Activated naive CD8-positive, alpha-beta T cell treated with anti-CD3 and anti-CD28 coated beads, Interleukin-2, amount 10 ng/mL, durations not matched to agents 7 days and 5 days (primary cell): ENCODE measurements at places on chromosomes 5 and 9.
A peak's percentile ranks its signal among the peaks of the same experiment; 100 is the strongest.

- no peak for DNase-seq
Measured at GRCh38 chr5:127838661-127839060, 135.5 kb downstream of the CCDC192 start.

DNA sequence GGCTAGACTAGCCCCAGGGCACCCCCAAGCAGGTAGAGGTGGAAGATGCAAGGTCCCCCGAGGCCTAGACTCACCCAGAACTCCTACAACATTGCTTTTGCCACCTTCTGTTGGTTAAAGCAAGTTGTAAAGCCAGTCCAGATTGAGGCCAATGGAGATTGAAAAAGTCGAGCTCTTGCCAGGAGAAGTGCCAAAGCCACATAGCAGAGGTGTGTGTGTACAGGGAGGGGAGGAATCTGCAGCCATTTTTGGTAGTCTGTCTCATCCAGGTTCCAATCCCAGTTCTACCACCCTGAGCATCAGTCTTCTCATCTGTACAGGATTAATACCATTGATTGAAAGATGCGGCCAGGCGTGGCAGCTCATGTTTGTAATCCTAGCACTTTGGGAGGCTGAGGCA lies 12.3 kb upstream of the URM1 start:
- DNase-seq, result no peak

DNA sequence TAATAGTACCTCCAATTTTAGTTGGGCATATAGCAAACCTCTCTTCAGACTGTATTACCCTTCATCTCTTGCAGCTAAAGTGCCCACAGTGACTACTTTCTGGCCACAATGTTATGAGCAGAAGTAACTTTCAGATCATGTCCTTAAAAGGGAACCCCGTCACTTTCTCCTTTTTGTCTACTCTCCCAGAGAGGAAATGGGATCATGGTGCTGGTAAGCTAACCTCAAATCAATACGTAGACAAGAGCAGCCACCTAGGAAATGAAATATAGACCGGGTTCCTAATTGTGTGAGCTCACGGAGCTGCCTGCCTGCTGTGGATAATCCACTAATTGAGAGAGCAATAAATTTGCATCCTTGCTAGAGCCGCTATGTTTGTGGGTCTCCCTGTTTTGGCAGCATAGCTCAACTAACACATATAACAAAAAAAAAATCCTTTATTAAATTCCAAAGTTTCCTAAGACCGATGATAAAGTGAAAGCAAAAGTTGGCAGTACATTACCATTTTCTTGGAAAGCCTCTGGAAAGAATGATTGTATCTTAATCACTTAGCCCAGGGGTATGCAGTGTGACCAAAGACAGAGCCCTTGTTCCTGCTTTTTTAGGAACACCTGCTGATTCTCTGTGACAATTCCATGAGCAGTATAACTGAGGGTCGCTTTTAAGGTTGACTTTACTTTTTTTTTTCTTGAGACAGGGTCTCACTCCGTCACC lies 5.6 kb upstream of the IL7R start:
- DNase-seq, result no peak

- no peak for DNase-seq
Measured at GRCh38 chr9:70609542-70610286, 195.3 kb upstream of the KLF9 start.

GRCh38 chr5:113693701-113694100 lies 180.2 kb downstream of the YTHDC2 start:
- DNase-seq, result no peak

- no peak for DNase-seq
Measured at GRCh38 chr9:69945671-69946141, 97.9 kb upstream of the MAMDC2 start.

- no peak for DNase-seq
Measured at GRCh38 chr5:149517461-149518122, 33.6 kb downstream of the CSNK1A1 start.

DNA sequence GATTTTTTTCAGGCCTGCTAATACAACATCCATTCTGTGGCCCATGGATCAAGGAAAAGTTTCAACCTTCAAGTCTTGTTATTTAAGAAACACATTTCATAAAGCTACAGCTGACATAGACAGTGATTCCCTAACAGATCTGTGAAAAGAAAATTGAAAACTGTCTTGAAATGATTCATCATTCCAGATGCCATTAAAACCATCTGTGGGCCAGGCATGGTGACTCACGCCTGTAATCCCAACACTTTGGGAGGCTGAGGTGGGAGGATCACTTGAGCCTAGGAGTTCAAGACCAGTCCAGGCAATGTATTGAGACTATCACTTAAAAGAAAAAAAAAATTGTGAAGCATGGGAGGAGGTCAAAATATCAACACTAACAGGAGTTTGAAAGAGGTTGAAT lies 6.0 kb downstream of the RAPGEF6 start:
- DNase-seq, result no peak

- DNase-seq, result no peak
Measured at GRCh38 chr9:14351221-14351836, 37.4 kb upstream of the NFIB start.

DNA sequence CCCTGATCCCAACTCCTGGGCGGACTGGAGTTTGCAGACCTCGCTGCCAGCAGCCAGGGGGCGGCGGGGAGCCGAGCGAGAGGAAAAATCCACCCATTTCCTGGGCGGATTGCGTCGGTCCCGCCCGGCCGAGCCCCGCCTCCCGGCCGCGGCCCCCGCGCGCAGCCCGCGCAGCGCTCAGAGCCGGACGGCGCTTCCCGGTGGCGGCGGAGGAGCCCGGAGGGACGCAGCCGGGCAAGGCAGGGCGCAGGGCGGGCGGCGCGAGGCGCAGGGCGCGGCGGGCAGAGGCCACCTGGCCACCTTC lies at the start of gene OLFM1:
OLFM1 (plus strand) TSS at position 180 of the 304 bp plus-strand sequence. CDS start 322 bp downstream, outside the sequence.
- DNase-seq, result peak; percentile 49

- no peak for DNase-seq
Measured at GRCh38 chr5:67000794-67001475, 195.7 kb downstream of the CD180 start.

GRCh38 chr9:90946982-90947381 lies 145.4 kb downstream of the SYK start:
- DNase-seq, result no peak

DNA sequence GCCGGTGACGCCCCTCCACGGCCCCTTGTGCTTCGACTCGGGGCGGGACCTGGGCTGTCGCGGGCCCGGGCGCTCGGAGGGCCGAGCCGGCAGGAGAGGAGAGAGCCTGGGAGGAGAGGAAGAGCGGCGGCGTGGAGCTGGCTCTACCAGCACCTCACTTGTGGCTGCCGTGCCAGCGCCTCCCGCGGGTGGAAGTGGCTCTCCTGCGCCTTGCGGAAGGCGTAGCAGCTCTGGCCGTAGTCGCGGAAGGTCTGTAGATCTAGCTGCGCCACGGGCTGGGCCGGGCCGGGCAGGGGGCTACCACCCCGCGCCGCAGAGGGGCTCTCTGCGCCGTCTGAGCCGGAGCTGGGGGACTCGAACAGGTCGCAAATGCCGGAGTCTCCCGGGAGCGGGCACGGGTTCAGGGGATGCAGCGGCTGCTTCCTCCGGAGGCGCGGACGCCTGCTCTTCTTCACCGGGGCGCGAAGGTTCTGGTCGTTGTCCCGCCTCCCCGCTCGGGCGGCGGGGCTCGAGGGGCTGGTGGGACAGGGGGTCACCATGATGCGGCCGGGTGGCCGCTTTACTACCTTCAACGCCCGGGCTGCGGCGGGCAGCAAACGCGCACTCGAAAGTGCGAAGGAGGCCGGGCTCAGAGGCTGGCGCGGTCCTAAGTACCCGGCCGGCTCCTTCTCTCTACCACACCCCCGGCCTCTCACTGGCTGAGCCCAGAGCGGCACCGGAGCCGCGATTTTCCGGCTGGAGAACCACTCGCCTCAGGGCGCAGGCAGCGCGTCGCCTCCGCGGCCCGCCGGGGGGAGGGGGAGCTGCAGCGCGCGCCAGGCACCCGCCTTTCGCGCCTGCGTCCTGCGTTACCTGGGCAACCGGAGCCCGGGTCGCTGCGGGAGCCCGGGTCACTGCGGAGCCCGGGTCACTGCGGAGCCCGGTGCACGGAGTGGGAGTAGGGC lies at the start of gene CCNO:
CCNO (minus strand) TSS at position 624 of the 944 bp plus-strand sequence; CDS start at position 539, 85 bp downstream.
- DNase-seq, result peak; percentile 76

- DNase-seq, result no peak
Measured at GRCh38 chr5:126568206-126568755, 26.7 kb downstream of the ALDH7A1 start.

GRCh38 chr9:37575001-37575400 lies 1.2 kb downstream of the FBXO10 start:
- DNase-seq, result no peak

GRCh38 chr5:145666591-145666990 lies 168.6 kb downstream of the PRELID2 start:
- DNase-seq, result no peak

DNA sequence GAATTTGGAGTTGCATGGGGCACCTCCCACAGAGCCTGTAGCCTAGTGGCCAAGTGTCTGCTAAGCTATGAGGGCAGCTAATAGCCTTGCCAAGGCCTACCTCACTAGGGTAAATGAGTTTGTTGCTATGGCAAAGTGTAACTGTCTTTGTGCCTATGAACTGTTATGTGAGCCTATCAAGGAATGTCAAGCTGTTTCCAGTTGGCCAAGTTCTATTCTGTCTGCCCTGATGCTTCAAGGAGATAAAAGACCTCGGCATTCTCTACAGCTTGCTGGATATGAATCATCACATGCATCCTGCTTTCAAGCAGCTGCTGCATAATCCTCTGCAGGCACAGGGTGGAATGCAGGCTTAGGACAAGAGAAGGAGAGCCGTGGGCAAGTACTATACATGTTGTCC lies 69.8 kb upstream of the CCDC112 start:
- no peak for DNase-seq

GRCh38 chr5:74575741-74576538 lies 64.6 kb downstream of the ENC1 start:
- DNase-seq, result no peak

GRCh38 chr5:92580814-92581213 lies 1000.2 kb downstream of the NR2F1-AS1 start:
- no peak for DNase-seq

GRCh38 chr9:76390656-76391055 lies 3.6 kb downstream of the RFK start:
- DNase-seq, result no peak

- DNase-seq, result no peak
Measured at GRCh38 chr9:77731008-77731698, 83.0 kb upstream of the GNA14 start.

DNA sequence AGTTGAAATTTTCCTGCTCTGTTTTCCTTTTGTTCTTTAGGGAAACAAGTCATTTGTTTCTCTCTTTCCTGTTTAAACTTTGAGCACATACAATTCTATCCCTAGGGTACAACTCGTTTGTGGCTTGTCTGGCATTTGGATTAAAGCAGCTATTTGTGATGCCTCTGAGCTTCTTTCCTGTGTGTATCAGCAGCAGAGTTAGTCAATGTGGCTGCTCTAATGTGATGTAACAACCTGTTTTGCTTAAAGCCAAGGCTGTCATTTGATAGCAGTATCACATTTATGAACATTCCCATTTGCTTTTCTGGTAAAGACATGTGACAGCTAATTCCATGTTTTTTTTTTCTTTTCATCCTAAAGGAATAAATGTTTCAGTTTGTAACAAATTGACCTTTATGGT lies 314.3 kb upstream of the CHD1 start:
- no peak for DNase-seq

GRCh38 chr9:133252301-133253020 lies 22.5 kb downstream of the ABO start:
- no peak for DNase-seq

DNA sequence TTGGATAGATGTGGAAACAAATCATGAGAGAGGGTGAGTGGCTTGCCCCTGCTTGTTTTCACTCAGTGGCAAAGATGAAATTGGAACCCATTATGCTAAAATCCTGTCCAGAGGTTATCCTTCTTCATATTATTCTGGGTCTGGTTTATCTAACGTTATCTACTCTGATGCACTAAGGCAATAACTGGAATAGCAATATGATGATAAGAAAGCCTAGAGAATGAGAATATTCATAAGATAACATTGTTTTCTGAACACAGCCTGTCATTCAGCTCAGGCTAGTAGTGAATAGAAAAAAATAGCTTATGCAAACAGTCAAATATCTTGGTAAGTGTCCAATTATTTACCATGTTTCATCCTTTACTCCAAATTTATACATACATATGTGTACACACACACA lies 132.0 kb upstream of the C6 start:
- DNase-seq, result no peak

- no peak for DNase-seq
Measured at GRCh38 chr9:83533296-83533695, 4.9 kb downstream of the FRMD3 start.

- no peak for DNase-seq
Measured at GRCh38 chr5:179275941-179276837, 69.1 kb downstream of the ADAMTS2 start.

GRCh38 chr9:110555551-110556331 lies 23.8 kb downstream of the SVEP1 start:
- no peak for DNase-seq

GRCh38 chr5:11300736-11301135 lies 539.7 kb upstream of the DAP start:
- DNase-seq, result no peak

- no peak for DNase-seq
Measured at GRCh38 chr5:58970766-58971165, 387.9 kb downstream of the RAB3C start.

DNA sequence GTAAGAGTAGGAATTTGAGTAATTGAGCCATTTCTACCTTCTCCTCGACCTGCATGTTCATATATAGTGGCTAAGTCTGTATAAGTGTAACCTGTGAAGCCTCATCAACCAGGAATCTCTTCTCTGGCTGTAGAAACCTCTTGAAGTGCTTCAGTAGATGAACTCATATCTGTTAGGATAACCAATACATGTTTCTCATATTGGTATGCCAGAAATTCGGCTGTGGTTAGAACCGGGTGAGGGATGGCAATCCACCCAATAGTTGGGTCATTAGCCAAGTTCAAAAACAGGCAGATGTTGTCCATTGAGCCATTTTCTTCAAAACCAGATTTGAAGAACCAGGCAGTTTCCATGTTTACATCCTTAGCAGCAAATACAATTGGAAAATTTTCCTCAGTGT lies 28.9 kb upstream of the GSN start:
- DNase-seq, result no peak

GRCh38 chr5:38323645-38324295 lies 65.4 kb downstream of the EGFLAM start:
- no peak for DNase-seq

- DNase-seq, result no peak
Measured at GRCh38 chr5:11873587-11873986, 30.7 kb downstream of the CTNND2 start.

GRCh38 chr5:1545805-1546355 lies 22.1 kb upstream of the LPCAT1 start:
- no peak for DNase-seq
